Urinary bladder (tissue), 4 donors: ENCODE measurements at places on chromosomes 11 and 22.

DNA sequence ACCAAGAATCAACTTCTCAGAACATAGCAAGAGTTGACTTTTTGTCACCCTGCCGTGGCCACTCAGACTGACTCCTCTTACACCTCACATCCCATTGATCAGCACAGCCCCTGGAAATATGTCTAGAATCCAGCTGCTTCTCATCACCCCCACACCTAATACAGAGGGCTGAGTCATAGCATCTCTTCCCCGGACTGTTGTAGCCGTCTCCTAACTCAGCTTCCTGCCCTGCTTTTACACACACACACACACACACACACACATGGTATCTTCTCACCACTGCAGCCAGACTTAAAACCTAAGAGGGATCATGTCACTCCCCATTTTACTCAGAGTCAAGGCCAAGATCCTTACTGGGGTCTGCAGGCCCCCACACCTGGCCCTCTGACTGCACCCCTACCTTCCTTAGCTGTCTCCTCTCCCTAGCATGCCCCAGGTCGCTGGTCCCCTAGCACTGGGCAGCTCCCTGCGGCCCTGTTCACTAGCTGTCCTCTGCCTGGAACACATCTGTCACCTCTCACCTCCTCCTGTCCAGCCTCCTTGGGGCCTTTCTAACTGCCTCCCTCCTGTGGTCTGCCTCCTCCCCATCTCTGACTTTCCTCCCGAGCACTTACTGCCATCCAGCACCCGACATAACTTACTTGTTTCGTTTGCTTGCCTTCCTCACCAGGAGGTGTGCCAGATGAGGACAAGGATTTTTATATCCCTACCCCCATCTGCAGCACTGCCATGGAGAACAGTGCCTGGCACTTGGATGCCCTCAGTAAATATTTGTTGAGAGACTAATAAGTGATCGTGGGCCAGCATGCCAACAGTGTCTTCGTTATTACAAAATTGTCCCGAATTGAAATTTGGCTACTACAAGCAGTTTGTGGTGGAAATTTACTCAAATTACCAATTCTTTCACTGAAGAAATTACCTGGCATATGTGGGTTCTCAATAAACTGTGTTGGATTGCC is 61.9 kb downstream of the BMAL1 start:
- no peak for DNase-seq

GRCh38 chr11:35661534-35661933 is 1.0 kb upstream of the TRIM44 start:
- DNase-seq = no peak

DNA sequence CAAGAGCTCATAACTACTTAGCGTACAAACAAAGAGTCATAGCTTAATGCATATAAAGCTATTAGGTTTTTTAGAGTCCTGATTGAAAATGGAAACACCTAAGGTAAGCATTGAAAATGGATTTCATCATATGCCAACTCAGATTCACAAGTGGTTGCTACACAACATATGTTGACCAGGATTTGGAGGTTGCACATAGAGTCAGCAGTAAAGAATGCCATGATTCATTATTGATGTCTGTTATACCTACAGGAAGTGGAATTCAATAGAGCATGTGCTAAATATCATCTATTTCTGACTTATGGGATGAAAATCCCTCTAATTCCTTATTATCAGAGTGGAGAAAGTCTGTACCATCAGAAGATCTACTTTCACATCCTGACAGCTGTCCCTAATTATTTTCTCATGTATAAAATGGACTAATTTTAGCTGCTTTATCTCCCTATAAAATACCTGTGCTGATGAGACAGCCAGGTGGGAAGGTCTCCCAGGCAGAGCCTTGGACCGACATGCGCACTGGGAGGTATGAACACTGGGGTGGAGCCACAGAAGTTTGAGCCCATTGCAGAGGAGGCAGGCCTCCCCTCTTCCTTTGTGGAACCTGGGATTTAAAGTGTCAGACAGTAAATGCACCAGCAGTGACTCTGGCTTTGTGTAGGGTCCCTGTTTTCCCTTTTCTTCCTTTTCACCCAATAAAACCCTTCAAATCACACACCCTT is 204.2 kb downstream of the AASDHPPT start:
- DNase-seq = no peak

DNA sequence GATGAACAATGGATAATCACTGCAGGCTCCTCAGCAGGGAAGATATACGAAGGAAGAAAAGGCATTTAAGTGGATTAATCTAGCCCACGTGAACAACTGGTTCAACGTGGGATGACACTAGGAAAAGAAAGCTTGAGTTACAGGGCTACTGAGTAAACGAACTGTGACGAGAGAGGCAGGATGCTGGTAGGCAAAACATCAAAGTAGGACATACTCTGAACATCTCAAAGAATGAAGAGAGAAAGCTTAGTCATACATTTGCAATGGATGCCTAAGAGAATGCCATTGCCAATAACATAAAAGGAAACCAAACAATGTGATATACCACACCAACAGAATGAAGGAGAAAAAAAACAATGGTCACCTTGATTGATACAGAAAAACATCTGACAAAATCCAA is 12.9 kb downstream of the USP28 start:
- DNase-seq = no peak

DNA sequence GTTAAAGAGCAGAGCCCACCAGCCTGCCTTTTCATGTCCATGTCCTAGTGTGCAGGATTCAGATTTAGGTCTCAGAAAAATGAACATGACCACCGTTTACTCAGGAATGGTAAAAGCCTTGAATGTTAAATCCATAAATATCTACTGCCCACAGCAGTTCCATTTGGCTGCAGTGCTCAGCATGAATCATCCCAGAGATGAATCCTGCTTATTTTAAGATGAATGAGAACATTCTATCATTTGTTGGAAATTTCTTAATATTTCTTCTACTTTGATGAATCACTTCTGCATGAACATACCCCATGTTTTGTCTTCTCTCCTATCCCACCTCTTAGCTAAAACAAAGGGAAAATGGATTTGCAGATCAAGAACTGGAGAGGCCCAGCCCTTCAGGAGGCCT is 47.5 kb upstream of the AQP11 start:
- no peak for DNase-seq
